Dermis microvascular lymphatic vessel endothelial cell (primary cell): ENCODE measurements at places on chromosomes 7 and 10.

GRCh38 chr7:23893942-23894891 lies 184.2 kb downstream of the STK31 start:
- no peak for DNase-seq

DNA sequence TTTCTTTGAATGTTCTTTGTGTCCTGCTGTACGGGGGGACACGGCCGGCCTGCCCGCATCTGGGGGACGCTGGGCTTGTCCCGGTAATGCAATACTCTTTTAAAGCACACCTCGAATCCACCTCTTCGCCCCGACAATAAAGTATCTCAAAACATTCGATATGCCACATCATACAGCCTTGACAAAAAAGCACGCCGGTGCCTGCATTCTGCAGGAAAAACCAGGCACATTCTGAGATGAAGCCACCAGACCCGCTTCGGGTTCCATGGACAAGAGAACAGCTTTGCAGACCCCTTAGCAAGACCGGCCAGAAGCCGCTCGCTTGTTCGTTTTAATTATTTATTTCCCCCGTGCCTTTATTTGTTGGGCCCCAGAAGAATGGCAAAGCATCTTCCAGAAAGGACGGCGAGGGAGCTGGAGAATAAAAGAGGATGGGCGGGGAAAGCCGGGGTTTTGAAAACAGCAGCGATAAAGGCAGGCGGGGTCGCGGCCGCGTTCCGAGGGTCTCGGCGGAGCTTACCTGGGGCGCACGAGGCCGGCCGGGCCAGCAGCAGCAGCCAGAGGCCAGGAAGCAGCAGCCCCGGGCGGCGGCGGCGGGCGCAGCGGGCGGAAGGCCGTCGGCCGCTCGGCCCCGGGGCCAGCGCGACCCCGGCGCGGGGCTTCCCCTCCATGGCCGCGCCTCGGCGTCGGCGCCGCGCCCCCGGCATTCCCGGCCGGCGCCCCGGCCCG lies 462 bp downstream of the KIAA1549 start:
- peak; percentile 12 for DNase-seq

GRCh38 chr7:36303202-36304098 lies 86.2 kb upstream of the ANLN start:
- peak; percentile 65 for DNase-seq

- DNase-seq, result no peak
These were observed 30.7 kb upstream of the HPSE2 start for GRCh38 chr10:99266383-99266782.

GRCh38 chr10:9834434-9834833 lies 1183.2 kb upstream of the CELF2 start:
- DNase-seq, result no peak

- DNase-seq, result no peak
These were observed 97.0 kb upstream of the PDE1C start for GRCh38 chr7:32167256-32167655.

DNA sequence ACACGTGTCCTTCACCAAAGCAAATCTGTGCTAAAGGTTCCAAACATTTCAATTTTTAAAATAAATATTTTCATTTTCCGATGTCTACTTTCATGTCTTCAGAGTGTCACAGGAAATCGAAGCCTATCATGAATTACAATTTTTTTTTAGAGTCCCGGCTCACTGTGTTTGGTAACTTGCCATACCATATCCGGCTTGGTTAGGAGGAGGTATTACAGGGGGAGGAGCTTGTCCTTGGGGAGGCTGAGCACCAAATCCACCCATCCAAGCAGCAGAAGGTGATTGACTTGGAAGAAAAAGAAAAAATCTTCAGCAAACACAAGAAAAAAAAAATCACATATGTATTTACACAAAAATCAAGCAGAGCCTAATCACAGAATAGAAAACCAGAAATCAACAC lies 21.3 kb downstream of the TIAL1 start:
- DNase-seq, result peak; percentile 39

DNA sequence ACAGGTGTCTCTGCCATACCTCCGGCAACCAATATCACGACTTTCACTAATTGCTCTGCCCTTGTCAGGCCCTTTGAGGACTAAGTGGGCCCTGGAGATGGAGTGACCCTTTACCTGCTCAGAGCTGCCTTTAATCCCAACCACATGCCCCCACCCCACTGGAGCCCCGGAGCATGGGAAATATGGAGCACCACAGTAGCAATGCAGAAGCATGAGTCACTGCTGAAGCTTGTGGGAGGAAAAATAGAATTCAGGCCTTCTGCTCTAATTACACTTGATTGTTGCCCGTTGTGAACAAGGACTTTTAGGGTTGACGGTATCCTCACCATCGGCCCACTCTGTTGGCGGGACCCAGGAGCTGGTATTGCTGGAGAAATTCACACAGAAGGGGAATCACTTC lies 52.5 kb upstream of the FRMD4A start:
- DNase-seq, result no peak

GRCh38 chr7:64630496-64630895 lies 35.4 kb upstream of the ZNF107 start:
- no peak for DNase-seq

- peak; percentile 21 for DNase-seq
These were observed 63.0 kb downstream of the CCDC71L start for GRCh38 chr7:106597751-106598546.

GRCh38 chr7:3927446-3928110 lies 626.5 kb downstream of the SDK1 start:
- DNase-seq, result no peak

DNA sequence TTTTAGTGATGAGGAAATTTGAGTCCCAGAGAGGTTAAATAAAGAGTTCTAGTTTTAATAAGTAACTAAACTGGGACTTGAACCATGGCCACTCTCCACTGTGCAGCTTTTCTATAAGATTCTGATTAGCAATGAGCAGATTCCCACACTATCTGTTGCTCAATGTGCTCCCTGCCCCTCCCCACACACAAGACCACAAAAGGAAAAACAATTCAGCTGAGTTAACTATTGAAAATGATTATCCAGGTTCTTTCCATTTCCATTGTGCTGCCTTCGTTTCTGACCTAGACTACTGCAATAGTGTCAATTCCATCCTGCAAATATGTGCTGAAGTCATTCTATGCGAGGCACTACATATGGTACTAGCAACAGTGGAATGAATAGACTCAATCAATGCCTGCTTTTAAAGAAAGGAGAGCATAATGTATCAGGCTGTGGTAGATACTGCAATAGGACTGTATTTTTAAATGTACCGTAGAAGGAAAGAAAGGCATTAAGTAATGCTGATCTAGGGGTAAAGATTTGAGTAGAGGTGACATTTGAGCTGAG lies 97.0 kb downstream of the SEMA3C start:
- DNase-seq, result no peak

- DNase-seq, result peak; percentile 41
These were observed 109.1 kb upstream of the PPIF start for GRCh38 chr10:79238158-79238520.

DNA sequence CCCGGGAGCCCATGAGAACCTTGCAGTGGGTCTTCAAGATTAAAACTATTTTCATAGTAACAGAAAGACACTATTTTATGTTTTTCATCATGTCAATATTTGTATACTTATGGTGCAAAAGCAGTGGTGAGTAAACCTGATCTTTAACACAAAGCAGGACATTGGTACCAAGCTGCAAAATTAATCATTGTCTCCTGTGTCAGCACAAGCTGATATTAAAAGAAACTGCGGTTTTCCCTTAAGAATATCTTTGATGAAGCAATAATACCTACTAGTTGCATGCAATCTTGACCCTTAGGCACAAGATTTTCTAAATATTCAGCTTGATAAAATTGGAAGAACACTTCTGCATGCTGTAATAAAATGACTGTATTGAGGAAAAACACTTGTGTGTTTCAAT lies 121.7 kb downstream of the MDFIC start:
- no peak for DNase-seq

DNA sequence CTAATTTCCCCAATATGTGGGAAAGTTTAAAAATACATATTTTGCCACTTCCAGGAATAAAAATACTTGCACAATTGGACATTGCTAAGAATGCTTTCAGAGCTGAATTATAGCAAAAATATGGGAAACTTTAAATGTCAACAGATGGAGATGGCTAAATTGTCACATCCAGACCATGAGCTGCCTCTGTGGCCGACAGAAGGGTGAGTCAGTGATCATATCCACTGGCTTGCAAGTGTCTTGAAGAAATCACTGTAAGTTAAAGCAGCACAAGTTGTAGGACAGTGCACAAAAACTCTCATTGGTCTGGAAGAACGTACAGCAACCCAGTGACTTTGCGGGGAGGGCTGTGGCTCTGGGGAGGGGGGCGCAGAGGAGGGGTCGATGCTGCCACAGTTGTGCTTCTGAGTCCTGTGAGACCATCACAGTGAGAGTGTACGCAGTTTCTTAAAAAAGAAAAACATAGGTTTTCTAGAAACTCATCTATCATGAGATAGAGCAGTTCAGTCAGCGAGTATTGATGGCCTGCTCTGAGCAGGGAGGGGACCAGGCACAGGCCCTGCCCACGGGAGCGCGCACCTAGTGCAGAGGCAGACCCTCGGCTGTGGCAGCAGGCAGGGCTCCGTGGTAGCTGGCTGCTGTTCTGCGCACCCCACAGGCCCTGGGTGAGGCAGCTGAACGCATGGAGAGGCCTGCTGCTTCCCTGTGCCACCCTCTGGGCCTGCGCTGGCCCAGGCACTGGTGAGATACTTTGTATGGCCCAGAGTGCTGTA lies 25.5 kb downstream of the LRRC27 start:
- DNase-seq, result no peak

GRCh38 chr7:69619635-69620034 lies 21.4 kb downstream of the AUTS2 start:
- DNase-seq, result no peak

- DNase-seq, result peak; percentile 84
These were observed 15.8 kb downstream of the ECHDC3 start for GRCh38 chr10:11757821-11758463.

- no peak for DNase-seq
These were observed 263.1 kb downstream of the MAD1L1 start for GRCh38 chr7:1969459-1970284.

DNA sequence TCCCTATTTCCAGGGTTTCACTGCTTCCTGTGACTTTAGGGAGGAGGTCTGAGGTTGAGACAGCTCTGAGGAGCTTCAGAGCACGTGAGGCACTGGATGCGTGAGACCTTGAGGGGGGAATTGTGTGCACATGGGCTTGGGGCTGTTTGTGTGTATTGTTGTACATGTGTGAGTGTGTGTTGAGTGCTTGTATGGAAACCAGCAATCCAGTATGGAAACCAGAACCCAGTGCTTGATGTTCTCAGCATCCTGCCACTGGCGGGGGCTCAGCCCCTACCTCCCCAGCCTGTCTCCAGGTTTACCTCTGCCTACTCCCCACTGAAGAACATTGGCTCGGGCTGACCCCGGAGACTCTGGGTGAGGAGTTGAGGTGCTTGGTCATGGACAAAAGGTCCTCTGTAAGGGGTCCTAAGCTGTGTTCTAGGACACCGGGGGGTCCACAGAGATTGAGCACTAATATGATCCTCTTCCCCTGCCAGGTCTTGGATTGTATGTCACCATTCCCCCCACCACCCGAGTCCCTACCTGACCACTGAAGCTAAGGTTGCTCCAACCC lies 20.8 kb downstream of the SFTPD start:
- no peak for DNase-seq

DNA sequence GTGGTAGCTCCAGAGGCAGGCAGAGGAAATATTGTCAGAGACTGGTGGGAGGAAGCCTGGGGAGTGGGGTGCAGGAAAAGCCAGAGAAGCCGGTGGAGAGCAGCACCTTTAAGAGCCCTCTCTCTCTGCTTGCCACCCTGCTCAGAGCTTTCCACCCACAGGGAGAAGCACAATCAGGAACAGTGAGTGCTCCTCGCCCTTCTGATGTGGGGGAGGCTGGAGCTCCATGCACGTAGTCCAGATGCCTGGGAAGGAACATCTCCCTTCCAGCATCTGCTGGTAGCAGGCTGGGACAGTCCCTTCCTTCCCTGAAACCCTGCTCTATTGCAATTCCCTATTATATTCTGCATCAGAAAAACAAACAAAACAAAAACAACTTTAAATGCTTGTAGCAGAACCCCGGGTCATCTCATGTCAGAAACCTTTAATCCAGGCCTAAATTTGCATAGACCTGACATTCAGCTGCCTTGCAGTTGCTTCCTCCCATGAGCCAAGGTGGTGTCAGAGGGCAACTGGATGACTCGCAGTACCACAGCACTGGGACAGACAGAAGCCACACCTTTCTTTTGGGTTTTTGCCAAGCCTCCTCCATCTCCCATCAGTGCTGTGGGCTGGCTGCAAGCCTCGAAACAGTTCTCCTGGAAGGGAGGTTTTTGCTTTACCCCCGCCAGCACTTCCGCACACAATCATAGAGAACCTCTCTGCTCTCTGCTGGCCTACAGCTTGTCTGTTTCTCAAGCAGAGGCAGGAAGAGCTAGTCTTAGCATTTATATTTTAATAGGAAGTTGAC lies 13.1 kb downstream of the AVPI1 start:
- DNase-seq, result no peak

GRCh38 chr7:3003936-3004335 lies 39.7 kb downstream of the CARD11 start:
- DNase-seq, result no peak

GRCh38 chr7:49346195-49346899 lies 422.0 kb downstream of the CDC14C start:
- no peak for DNase-seq

GRCh38 chr7:37369906-37370305 lies 78.8 kb downstream of the ELMO1 start:
- DNase-seq, result no peak

DNA sequence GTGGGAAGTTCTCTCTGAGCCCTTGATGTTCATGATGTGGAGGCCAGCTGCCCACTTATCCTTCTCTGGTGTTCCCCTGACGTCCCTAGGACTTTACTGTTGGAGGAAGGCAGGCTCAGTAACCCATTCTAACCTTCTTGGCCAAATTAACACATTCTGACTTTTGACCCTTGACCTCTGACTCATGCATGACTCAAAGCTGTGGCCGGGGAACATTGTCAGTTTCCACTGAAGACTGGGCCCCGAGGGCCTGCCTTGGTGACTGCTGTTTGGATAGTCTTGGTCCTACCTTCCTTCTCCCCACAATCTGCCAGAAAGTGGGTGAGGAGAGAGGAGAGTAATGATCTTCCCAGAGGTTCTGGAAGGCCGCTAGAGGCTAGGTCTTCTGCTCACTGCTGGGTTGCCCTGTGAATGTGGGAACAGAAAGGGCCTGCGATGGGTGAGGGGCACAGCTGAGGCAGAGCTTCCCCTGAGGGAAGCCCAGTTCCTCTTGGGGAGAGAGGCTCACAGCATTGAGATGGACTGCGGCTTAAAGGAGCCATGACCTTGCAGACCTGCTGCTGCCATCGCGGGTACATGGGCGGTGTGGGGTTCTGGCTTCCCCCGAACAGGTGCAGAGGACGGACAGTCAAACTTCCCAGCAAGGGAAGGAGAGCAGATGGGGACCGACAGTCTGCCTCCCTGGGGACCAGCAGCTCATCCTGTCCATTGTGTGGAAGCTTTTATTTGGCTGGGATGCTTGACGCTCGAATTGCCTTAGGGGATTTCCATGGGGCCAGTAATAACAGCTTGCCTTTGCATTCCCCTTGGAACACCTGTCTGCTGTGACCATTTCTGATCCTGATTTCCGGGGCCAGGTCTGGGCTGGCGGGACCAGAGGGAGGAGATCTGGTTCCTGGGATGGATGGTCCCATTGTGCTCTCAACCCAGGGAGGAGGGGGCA lies 43.8 kb downstream of the ADAMTS14 start:
- DNase-seq, result peak; percentile 22
